Bone marrow (tissue), 2 donors: ENCODE measurements at places on chromosomes 5 and 9.

DNA sequence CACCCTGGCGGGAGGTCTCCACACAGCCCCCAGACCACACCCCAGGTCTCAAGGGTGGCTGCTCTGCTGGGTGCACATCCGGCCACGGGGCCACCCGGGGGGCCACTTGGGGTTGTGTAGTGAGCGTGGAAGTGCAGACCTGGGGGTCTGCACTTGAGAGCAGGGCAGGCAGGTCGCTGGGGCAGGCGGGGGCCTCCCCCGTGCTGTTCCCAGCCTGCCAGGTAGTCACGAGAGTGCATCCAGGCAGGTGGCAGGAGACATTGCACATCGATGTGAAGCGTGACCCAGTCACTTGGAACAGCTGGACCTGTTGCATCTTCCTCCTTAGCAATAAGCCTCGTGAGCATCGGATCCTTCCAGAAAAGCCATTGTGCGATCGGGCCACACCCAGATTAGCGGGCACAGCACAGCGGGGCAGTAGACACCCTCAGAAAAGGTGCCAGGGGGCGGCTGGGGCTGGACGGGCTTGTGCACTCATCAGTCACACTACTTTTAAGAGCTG is 4.8 kb upstream of the ENTPD8 start:
- DNase-seq = no peak

DNA sequence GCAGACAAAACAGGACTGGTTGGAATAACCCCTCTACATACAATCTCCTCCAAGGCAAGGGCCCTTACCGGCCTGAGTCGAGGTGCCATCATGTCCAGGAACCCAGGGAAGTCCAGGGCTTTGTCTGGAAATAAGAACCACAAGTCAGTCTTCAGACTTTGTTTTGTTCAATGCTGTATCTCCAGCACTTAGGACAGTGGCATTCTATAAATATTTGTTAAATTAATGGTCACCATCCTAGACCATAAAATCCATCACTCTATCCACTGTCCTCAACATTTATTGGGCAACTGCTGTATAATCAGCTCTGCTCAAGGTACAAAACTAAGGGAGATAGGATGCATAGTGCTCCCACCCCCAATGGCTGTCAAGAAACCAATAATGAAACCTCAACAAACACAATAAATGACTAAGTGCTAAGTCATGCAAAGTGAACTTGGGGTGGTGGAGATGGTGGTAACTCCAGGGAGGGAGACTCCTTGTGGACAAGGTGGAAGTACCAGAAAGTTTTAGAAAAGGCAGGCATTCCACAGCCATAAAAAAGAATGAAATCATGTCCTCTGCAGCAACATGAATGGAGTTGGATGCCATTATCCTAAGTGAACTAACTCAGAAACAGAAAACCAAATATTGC is 5.0 kb downstream of the RELL2 start:
- DNase-seq = peak; percentile 39

DNA sequence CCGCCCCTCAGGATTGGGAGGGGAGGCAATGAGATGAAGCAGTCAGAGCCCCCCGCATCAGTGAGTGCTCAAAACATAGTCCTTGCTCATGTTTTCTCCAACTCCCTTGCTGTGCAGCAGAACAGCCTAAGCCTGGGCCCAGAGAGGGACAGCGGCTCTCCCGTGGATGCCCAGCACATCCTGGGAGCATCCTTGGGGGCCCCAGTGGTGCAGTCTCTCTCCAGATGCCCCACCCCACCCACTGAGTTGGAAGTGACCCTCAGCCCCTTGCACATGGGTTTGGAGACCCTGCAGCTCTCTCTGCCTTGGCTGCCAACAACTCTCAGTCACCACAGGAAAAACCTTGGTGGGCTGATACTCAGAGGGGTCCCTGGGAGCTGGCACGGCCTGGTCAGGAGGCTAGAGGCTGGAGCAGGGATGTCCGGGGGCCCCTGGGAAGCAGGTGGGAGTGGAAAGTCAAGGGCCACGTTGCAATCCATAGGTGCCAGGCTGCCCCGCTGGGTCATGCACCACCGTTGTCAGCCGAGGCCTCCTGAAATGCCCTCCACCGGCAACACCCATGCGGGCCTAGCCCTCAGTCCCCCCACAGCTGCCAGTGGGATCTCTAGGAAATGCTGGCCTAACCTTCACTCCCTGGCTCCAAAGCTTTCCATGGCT is 242.5 kb downstream of the PBX3 start:
- no peak for DNase-seq

- DNase-seq = no peak
These were observed 67.5 kb downstream of the SH3RF2 start for GRCh38 chr5:146003852-146004251.

DNA sequence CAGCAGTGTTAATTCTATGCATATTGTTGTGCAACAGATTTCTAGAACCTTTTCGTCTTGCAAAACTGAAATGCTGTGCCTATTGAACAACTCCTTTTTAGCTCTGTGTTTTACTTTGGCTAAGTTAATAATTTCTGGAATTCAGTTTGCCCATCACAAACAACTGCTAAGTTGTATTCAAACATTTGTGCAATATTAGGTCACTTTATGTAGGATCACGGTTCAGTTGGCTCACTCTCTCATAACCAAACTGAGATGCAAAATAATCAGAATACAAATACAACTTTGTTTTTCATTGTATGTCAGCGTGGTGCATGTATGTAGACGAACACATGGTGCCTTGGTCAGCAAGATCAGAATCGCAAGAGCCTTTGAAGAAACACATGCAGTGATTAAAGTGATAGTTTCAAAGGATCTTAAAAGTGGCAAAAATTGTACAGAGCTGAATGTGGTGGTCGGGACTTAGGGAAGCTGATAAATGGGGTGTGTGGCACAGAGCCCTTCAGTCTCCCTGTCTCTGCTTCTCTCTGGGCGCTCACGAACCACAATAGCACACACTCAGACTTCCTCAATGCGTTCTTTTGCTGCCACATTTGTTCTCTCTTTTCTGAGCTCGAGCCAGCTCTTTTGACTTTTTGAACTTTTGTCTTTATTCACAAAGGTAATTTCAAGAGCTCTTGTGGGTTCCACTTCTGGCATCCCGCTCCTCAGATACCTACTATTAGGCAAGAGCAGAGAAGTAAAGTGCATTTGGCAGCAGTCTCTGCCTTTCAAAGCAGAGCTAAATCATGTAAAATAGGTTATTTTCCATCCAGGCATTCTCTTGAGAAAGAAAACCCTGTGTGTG is 112.4 kb upstream of the CTSL start:
- no peak for DNase-seq
